ENCODE measurements at places on chromosomes 11 and 22. TPM values are rescaled to one million over a fixed set of nuclear protein-coding genes. Genes with fewer than 3 reads are reported as not detected.

The ZNF70 gene
- 1.8 TPM for total RNA-seq

The B3GAT1 gene
- 10.5 TPM for total RNA-seq

The TMEM191B gene
- total RNA-seq: 1.3 TPM

The PTGDR2 gene
- total RNA-seq: 5.7 TPM

The FAM227A gene
- 0.10 TPM for total RNA-seq

The OR52A1 gene
- total RNA-seq: not detected

- no peak for DNase-seq
Observed at GRCh38 chr11:75330291-75330690, 21.2 kb downstream of the ARRB1 start.

GRCh38 chr22:25746012-25746373 is 4.0 kb downstream of the MYO18B start:
- no peak for DNase-seq

- DNase-seq: no peak
Observed at GRCh38 chr11:61155312-61155711, 5.9 kb downstream of the VPS37C start.

GRCh38 chr11:67056267-67057204 is at the start of gene RHOD:
TSS of gene RHOD (plus strand) at chr11:67056847. CDS start at chr11:67056903, 56 bp downstream.
- peak; percentile 33 for DNase-seq

DNA sequence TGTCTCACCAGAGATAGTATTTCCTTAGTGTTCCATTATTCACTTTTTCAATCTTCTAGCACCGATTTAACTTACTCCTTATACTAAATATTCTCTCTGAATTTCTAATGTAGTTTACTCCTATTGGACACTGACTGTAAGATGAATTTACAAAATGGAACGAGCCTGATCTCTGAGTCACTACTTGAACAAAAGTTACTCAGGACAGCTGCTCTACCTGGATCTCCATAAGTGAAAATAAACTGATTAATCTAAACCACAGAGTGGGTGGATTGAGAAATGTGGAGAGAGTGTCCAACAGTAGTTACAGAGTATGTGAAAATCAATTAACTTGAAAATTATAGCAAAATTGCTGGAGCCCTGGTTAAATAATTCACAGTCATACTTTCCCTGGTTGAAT is 141.7 kb upstream of the CHORDC1 start:
- DNase-seq: no peak

- no peak for DNase-seq
Observed at GRCh38 chr11:123392431-123392830, 37.6 kb upstream of the GRAMD1B start.

- DNase-seq: no peak
Observed at GRCh38 chr11:41099654-41100053, 359.8 kb downstream of the LRRC4C start.

DNA sequence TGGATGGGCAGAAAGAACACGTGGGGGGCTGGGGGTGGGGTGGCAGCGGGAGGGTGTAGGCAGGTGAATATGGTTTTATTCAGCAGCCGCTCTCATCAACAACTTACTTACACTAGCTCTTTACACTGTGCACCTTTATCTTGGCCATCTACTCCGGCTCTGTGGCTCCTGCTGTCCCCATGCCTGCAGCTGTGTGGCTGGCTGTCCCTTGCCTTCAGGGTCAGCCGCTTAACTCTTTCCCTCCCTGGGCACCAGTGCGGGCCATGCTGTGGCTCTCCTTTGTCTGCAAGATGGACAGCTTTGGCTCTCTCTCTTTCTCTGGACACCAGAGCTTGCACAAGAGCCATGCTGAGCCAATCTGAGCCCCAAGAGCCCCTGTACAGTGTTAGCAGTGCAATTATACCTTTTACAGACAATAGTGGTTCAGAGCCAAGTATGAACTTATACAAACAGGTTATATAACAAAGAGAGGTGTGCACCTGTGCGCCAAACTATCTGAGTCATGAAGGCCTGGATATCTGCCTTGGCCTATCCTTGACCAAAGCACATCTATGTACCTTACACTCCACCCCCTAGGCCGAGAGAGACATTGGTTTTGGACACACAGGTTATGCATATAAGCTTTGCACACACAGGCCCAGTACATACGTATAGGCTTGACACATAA is 94.3 kb upstream of the CTSC start:
- DNase-seq: no peak

GRCh38 chr11:68142028-68142412 is 20.8 kb upstream of the CHKA start:
- DNase-seq: peak; percentile 58

- DNase-seq: no peak
Observed at GRCh38 chr11:62613291-62613778, 278 bp downstream of the ROM1 start.

GRCh38 chr22:36853407-36854099 is 7.3 kb upstream of the NCF4 start:
- DNase-seq: peak; percentile 92

GRCh38 chr11:67433536-67434394 is 3.7 kb downstream of the PTPRCAP start:
- no peak for DNase-seq

DNA sequence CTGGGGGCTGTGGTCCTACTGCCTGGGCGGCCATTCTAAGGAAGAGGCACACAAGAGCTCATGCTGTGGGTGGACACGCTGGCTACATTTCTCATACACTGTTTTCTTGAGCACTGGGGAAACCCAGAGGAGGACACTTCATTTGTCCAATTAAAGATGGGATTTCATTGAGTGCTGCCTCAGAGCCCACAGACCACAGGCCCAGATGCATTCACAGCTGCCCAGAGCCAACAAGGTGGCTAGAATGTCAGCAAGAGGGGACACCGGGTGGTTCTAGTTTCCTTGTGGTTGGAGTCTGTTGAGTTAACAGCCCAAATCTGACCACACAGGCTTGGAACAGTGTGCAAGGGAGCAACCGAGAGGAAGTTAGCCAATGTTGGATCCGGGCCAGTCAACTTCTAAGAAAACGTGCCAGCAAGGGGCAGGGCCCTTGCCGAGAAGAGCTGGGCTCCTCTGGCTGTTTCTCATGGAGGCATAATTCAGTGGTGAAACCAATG is 35.0 kb upstream of the SORL1 start:
- DNase-seq: peak; percentile 75

- DNase-seq: no peak
Observed at GRCh38 chr11:44179173-44179572, 83.7 kb downstream of the EXT2 start.

DNA sequence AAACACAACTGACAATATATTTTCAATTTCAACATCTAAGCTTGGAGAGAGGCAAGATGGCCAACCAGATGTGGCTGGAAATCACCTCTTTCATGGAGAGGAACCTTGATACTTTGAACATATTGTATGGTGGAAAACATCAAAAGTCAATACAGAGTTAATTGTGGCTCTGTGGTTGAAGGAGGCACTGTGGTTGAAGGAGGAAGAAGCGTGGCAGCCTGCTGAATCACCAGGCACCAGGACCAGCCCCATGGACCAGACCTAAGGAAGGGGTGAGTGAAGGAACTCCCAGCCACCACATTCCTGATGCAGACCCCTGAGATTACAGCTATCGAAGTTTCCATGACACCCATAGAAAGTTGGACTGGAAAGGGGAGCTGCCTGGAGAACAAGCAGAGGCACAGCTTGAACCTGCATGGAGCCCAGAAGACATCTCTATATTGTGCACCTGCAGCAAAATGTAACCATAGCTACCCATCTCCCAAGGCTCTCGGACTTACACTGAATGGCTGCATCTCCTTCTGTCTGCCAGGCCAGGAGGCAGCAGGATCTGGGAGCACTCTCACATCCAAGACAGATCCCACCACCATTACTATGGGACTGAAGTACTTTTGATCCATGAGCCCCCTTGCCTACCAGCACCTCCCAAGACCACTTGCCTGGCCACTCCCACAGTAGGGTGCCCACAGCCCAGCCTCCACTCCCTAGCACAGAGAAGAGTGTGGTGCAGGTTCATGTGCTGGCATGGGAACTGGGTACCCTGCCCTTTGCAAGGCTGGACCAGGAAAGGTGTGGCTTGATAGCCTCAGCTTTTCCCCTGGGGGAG is 79.8 kb upstream of the SC5D start:
- DNase-seq: no peak

- no peak for DNase-seq
Observed at GRCh38 chr22:28896611-28897010, 13.2 kb downstream of the ZNRF3 start.

Data from activated CD4-positive, alpha-beta memory T cell treated with anti-CD3 and anti-CD28 coated beads, Interleukin-2, amount 10 ng/mL, durations not matched to agents 7 days and 5 days (primary cell).